ENCODE measurements at places on chromosomes 1 and 21.

- no peaks in the 10 kb centered on the region for H3K36me3 ChIP-seq
- H3K4me1 ChIP-seq, result no peaks in the 10 kb centered on the region
- no peaks in the 10 kb centered on the region for H3K27me3 ChIP-seq
Observed at GRCh38 chr1:37131281-37131680, 97.0 kb upstream of the GRIK3 start.

DNA sequence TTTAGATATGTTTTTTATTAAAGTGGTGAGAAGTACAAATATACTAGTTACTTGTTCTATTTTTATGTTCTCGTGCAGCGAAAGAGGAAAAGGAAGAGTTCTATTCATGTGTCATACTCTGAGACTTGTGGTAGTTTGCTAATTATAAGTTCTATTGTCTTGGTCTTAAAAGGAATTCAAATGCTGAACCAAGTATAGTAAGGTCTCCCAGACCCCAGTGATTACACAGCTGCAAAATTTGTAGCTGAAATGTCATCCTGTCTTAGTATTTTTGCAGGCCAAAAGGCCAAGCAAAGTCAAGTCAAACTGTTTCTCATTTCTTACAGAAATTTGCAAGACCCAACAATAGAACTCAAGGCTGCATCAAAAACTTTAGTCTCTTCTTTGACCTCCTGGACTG lies 268.7 kb downstream of the CHRM3 start:
- no peak for DNase-seq
- H3K27me3 ChIP-seq, result no peaks in the 10 kb centered on the region
- no peak overlapping the region for H3K27ac ChIP-seq
- H3K4me1 ChIP-seq, result no peaks in the 10 kb centered on the region

- no peaks in the 10 kb centered on the region for H3K27me3 ChIP-seq
- H3K4me1 ChIP-seq, result no peaks in the 10 kb centered on the region
- no peak for DNase-seq
- H3K4me3 ChIP-seq, result no peak overlapping the region
- no peak overlapping the region for H3K27ac ChIP-seq
Observed at GRCh38 chr1:67361641-67362040, 54.0 kb downstream of the IL12RB2 start.

GRCh38 chr1:51728611-51729155 lies 111.8 kb downstream of the OSBPL9 start:
- no peaks in the 10 kb centered on the region for H3K36me3 ChIP-seq
- H3K27ac ChIP-seq, result no peak overlapping the region
- no peak for DNase-seq
- H3K27me3 ChIP-seq, result no peaks in the 10 kb centered on the region

GRCh38 chr1:105243411-105243810 lies 1493.7 kb downstream of the AMY1C start:
- H3K27me3 ChIP-seq, result no peaks in the 10 kb centered on the region
- no peaks in the 10 kb centered on the region for H3K4me1 ChIP-seq
- H3K36me3 ChIP-seq, result no peaks in the 10 kb centered on the region
- H3K4me3 ChIP-seq, result no peak overlapping the region
- H3K27ac ChIP-seq, result no peak overlapping the region

GRCh38 chr1:143720087-143721023 lies 251.4 kb downstream of the FAM72C start:
- no peaks in the 10 kb centered on the region for H3K4me1 ChIP-seq
- no peak overlapping the region for H3K4me3 ChIP-seq
- H3K36me3 ChIP-seq, result no peaks in the 10 kb centered on the region
- no peaks in the 10 kb centered on the region for H3K27me3 ChIP-seq
